ENCODE measurements at places on chromosomes 1 and 21.
A peak's percentile ranks its signal among the peaks of the same experiment; 100 is the strongest.

DNA sequence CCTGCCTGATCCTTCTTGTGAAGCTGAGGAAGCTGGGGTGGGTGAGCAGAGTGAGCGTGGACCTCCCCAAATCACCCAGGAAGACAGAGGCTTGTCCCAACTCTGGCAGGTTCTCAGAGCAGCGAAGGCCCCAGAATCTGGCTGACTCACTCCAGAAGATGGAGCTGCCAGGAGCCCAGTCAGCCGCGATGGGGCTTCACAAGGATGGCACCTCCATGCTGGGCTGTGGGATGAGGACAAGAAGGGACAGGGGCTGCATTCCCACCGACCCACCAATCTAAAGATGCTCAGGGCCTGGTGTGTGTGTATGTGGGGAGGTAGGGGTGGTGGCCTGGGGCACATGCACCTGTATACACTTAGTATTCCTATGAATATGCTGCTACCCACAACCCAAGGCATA is 52.9 kb downstream of the ATP1A1 start:
- DNase-seq = no peak

DNA sequence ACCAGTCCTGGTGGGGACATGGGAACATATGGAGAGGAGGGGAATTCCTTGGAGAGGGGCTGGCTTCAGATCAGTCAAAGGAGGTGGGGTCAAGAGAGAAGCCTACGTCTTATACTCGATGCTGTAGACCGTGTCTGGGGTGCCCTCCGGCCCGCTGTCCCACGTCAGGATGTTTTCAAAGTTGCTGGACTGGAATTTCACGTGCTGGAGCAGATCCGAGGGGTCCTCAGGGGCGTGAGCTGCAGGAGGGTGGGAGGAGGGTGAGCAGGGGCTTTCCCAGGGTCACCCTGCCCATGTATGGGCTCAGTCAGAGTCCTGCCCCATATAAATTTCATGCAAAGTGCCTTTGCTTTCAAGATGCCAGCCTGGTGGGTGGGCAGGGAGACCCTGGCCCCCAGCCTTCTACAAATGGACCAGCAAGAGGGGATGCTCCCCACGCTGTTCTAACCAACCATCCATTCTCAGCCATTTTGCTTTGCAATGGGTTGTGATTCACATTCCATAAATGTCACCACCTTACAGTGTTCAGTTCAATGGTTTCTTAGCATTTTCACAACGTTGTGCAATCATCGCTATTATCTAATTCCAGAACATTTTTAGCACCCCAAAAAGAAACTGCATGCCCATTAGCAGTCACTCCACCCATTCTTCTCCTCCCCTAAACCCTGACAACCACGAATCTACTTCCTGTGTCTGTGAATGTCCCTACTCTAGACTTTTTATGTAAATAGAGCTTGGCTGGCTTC is 4.3 kb downstream of the IL22RA1 start:
- no peak for DNase-seq

GRCh38 chr21:45948576-45949141 is 32.9 kb upstream of the COL6A1 start:
- DNase-seq = no peak

GRCh38 chr21:42465803-42466127 is 30.3 kb downstream of the RSPH1 start:
- no peak for DNase-seq

DNA sequence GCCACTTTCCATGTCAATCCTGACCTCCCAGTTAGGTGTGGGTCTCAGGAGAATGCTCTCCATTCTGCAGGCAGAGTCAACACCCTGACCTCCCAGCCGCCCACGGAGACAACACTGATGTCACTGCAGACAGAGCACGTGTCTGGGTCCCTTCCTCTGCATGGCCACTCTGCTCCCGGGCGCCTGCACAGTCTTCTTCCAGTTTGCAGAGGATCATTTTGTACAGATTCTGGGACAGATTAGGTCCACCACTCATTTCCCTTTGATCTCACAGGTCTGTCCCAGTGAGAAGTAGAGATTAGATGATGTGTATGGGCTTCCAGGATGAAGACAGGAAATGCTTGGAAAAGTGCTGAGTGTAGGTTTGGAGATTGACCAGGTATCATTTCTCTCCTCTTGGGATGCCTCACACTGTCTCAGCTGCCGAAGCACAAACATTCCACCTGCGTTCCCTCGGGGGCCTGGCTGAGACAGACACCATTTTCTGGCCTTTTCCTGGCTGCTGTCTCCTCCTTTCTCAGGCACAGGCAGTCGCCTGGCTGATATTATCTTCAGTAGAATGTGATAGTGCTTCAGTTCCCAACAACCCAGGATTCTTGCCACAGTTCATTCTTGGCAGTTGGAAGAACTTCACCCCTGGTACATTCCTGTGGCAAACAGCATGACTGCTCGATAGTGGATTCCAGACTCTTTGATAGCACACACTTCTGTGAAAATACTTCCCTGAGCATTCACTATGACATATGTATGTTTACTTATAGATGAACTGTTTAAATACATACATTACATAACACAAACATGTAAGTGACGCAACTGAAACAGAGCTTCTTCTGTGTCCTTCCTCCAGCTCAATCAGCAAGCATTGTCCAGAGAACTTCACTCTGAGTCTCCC is 7.9 kb downstream of the MYBPHL start:
- DNase-seq = peak; percentile 75

GRCh38 chr21:21712748-21713520 is 714.7 kb downstream of the NCAM2 start:
- no peak for DNase-seq

GRCh38 chr1:158087320-158087927 is 93.3 kb upstream of the CD1D start:
- DNase-seq = peak; percentile 64

- DNase-seq = no peak
These were observed 191.7 kb upstream of the GORAB start for GRCh38 chr1:170340308-170340707.

- no peak for DNase-seq
These were observed 415.9 kb downstream of the PLA2G4A start for GRCh38 chr1:187244623-187245022.

GRCh38 chr1:52597912-52598311 is 4.3 kb upstream of the GPX7 start:
- no peak for DNase-seq

- DNase-seq = no peak
These were observed 24.8 kb downstream of the RAB4A start for GRCh38 chr1:229295745-229296144.

DNA sequence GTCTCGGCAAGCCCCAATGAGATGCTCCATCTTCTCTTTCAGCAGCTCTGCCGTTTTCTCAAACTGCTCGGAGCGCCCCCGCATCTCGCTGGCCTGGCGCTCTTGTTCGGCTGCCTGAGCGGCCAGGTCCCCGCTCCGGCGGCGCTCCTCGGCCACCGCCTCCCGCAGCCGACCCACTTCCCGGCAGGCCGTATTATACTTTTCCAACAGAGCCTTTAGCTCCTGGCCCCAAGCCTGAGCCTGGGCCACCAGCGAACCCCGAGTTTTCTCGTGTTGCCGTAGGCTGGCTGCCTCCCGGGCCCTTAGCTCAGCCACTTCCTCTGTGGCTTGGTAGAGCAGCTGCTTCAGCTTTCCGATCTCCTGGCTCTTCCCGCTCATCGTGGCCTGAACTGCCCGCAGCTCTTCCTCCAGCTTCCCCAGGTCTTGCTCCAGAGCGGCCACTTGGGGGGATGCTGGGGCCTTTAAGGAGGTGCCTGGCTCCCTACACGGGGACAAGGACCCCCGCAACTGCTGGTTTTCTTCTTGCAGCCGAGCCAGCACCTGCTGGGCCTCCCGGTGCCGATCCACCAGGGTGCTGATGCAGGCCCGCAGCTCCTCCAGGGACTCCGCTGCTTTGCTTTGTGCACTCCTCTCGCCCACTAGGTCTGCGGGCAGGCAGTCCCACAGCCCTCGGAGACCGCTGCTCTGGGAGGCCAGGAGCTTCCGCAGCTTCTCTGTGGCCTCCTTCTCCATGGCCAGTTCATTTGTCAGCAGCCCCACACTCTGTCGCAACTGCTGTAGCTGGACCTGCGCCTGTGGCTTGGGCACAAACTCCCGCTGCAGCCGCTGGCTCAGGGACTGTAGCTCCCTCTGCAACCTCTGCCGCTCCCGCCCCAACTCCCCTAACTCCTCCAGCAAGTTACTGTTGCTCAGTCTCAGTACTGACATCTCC is 13.4 kb upstream of the PIAS3 start:
- peak; percentile 75 for DNase-seq

DNA sequence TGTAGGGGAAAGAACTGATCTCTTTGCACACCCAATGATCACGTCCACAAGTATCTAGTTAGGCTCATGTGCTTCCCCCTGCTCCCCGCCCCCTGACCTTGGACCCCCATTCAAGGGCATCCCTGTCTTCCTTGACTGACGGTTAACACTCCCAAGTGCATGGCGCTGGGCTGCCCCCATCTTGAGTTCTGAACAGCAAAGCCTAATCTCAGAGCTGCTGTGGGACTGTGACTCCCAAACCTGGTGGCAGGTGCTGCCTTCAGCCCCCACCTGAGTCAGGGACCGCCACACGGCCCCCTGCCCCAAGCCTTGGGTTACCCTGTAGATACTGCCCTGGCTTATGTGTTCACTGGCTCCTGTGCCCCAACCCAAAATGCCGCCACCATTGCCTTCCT is 925 bp downstream of the TNNI1 start:
- no peak for DNase-seq

GRCh38 chr1:39977202-39977601 is 22.3 kb downstream of the MFSD2A start:
- DNase-seq = no peak
